Mesangial cell (primary cell): ENCODE measurements at places on chromosomes 2 and 18. TPM values are rescaled to one million over a fixed set of nuclear protein-coding genes. Genes with fewer than 3 reads are reported as not detected.

TUBA4B gene
- total RNA-seq = not detected in 2 replicates

KATNAL2 gene
- 0.98 and 3.0 TPM in 2 replicates for total RNA-seq

SNED1 gene
- 1.5 and 6.7 TPM in 2 replicates for total RNA-seq

ST8SIA5 gene
- total RNA-seq = 0.13 TPM in 1 of 2 replicates, not detected in the other

GNLY gene
- total RNA-seq = not detected in 2 replicates

C2orf66 gene
- under 0.01 TPM in 1 of 2 replicates, not detected in the other for total RNA-seq

MYCN gene
- total RNA-seq = under 0.01 and 1.1 TPM in 2 replicates

KIF1A gene
- total RNA-seq = 2.6 and 4.9 TPM in 2 replicates

ICA1L gene
- total RNA-seq = 2.3 and 3.7 TPM in 2 replicates

CFAP210 gene
- under 0.01 TPM in 1 of 2 replicates, not detected in the other for total RNA-seq

FTCDNL1 gene
- 0.49 and 2.7 TPM in 2 replicates for total RNA-seq

DSG2 gene
- 52.9 and 60.3 TPM in 2 replicates for total RNA-seq

FBXO15 gene
- total RNA-seq = 0.76 and 0.98 TPM in 2 replicates

FARP2 gene
- 24.3 and 33.2 TPM in 2 replicates for total RNA-seq

NFE2L2 gene
- 25.7 and 30.2 TPM in 2 replicates for total RNA-seq

ALKAL2 gene
- total RNA-seq = 0.25 TPM in 1 of 2 replicates, not detected in the other

AKAIN1 gene
- total RNA-seq = not detected in 2 replicates

APLF gene
- 2.8 TPM in 2 replicates for total RNA-seq

IL37 gene
- total RNA-seq = not detected in 2 replicates

ELOA2 gene
- not detected in 2 replicates for total RNA-seq

DSC3 gene
- 1.6 and 5.4 TPM in 2 replicates for total RNA-seq

FAM98A gene
- 23.1 and 118 TPM in 2 replicates for total RNA-seq

GPR17 gene
- not detected in 2 replicates for total RNA-seq

EVX2 gene
- total RNA-seq = not detected in 2 replicates

MALL gene
- 58.3 and 88.0 TPM in 2 replicates for total RNA-seq

KCNG2 gene
- total RNA-seq = not detected in 2 replicates

INHBB gene
- total RNA-seq = under 0.01 TPM in 1 of 2 replicates, not detected in the other

CFAP65 gene
- total RNA-seq = 0.13 TPM in 1 of 2 replicates, not detected in the other
